ENCODE measurements at places on chromosomes 1 and 21.
A peak's percentile ranks its signal among the peaks of the same experiment; 100 is the strongest.

DNA sequence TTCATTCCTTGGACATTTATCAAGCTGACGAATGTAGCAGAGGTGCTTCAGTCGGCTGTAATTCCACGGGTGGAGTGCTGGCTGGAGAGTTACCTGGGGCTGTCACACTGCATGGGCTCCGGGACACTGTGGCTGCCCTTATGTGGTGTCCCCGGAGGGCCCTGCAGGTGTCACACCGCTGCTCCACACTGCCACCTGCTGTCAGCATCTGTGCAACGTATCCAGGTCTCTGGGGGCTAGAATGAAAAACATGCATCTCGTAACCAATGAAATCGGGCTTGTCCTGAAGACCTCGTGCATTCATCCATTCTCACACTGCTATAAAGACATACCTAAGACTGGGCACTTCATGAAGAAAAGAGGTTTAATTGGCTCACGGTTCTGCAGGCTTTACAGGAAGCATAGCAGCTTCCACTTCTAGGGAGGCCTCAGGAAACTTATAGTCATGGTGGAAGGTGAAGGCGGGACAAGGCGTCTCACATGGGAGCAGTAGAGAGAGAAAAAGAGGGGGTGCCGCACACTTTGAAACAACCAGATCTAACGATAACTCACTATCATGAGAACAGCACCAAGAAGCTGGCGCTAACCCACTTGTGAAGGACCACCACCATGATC, 46.7 kb upstream of the PCBP3 start:
- no peak for DNase-seq

DNA sequence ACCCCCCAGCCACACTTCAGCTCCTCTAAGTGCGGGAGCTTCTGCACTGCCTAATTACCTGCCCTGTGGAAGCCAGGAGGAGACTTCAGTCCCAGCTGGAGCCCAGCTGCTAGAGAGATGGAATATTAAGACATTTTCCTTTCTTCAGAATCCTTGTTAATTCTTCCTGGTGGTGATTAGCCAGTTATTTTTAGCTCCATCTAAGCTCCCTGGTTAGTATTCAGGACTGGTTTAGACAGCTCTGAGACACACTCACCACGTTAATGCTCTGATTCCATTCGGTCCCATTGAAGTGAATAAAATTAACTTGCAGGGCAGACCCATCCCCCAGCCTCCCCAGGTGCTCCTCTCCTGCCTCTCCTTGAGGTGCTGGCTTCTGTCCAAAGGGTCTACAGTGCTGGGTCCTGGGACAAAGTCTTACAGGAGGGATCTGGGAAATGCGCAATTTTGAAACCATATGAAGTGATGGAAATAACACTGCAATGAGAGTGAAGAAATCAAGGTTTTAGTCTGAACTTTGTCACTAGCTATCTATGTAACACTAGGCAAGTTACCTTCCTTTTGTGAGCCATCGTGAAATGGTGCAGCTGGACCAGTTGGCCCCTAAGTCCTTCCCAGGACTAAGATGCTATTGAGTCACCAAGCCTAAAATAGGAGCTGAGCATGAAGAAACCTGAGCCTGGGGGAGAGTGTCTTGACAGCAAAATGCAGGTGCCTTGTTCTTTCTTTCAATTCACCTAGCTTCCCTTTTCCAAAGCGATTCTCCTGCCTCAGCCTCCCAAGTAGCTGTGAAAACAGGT, 117.4 kb upstream of the ATP1A1 start:
- no peak for DNase-seq

- DNase-seq: peak; percentile 29
These were observed 7.3 kb upstream of the CACNA1S start for GRCh38 chr1:201119206-201120197.

DNA sequence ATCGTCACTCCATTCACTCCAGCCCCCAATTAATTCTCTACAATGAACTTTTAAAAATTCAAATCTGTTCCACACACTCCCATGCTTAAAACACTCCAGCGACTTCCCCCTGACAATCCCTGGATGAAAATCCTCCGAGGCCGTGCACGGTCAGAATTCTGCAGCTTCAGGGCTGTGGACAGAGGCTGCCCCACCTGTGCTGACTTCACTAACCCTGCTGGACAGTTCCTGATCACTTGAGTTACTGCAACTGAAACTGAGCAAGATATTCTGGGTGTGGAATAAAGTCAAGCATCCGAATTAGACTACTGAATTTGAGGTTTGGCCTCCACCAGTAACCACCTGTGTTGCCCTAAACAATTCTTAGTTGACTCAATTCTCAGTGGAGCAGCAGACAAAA, 1.0 kb upstream of the JAK1 start:
- DNase-seq: no peak

DNA sequence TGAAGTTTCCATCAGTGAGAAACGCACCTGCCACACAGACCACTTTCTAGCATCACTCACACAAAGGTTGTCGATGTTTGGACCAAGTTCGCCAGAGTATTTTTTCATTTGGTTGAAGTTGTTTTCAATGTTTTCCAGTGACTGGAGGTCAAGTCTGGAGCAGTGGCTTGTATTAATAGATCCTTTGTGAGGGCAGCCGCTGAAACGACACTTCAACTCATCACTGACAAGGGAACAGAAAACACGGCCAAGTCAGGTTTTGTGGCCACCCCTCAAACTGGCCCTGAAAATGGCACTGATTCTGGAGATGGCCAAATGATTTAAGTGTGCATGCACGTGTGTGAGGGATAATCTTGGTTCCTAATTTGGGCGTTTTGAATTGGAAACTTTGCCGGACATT, 675.6 kb downstream of the SMYD3 start:
- no peak for DNase-seq

DNA sequence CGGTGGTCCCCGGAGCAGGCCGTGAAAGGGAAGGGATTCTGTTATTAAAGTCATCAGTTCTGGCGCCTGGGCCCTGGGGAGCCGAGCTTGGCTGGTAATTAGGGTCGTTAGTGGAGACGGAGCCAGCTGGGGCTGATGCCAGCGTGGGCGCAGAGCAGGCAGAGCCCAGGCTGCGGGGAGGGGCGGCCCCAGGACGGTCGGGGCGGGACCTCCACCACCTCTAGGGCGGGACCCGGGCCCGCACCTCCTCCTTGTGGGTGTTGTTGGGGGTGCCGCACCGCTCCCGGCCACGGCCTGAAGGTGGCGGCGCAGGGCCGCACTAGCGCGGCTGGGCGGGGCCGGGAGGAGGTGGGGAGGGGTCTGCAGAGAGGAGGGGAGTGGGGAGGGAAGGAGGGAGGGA, 470.6 kb downstream of the PTPRU start:
- no peak for DNase-seq

DNA sequence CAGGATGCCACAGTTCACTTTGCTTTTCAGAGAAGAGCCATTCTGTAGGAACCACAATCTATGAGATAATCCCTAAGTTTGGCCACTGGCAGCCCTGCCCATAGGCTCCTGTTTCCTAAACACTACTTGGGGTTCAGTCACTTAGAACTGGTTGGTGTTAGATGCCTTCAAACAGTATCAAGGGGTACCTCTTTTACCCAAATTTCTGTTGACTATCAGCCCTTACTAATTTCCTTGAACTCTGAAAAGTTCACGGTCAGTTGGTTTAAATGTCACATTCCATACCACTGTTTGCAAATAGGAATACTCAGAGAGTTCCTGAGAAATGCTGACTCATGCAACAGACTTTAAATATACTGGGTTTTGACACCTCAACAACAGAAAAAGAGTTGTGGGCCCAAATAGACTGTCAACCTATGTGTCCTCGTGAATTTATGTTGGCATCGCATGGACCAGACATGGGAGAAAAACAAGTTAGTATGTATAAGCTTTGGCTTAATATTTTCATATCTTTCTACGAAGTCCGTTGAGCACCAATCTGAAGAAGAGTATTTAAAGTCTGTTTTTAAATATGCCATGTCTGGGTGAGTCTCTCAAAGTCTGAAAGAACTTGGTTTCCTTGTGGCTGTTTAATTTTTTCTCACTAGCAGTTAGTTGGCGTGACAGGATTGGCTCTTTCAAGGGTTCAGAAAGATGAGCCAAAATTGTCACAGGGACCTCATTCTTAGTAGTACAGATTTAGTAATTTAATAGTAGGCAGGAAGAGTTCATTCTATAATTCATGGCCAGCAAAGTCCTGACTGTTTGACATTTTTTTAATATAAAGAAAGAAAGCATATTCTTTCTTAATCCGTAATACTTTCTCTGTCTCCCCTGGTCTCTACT, 56.5 kb upstream of the ZNF326 start:
- no peak for DNase-seq

DNA sequence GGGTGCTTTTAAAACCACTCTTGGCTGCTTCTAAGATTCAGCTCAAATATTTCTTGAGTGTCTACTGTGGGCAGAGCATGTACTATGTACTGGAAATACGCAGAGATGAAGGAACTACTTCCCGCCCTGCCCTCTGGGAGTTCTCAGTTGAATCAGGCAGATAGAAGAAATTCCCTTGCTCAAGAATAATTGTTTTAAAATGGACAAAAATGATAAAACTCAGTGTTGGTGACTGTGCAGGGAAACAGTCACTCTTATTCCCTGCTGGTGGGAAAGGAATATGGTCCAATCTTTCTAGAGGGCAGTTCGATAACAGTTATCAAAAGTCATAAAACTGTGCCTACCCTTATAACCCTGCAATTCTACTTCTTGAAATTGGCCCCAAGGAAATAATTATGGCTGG, 16.9 kb upstream of the GRHL3 start:
- DNase-seq: no peak

DNA sequence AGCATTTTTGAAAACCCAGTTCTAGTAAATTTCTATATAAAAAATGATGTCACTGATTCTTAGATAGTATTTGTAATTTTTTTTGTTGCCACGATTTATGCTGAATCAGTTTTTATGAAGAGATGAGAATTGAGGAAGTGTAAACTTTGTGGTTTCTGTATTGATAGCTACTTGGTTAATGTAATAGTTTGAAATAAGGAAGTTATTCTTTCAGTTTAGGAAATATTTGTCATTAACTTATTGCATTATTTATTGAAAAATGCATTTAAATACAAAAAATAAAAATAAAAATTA, 97.8 kb downstream of the ZFYVE9 start:
- DNase-seq: no peak

DNA sequence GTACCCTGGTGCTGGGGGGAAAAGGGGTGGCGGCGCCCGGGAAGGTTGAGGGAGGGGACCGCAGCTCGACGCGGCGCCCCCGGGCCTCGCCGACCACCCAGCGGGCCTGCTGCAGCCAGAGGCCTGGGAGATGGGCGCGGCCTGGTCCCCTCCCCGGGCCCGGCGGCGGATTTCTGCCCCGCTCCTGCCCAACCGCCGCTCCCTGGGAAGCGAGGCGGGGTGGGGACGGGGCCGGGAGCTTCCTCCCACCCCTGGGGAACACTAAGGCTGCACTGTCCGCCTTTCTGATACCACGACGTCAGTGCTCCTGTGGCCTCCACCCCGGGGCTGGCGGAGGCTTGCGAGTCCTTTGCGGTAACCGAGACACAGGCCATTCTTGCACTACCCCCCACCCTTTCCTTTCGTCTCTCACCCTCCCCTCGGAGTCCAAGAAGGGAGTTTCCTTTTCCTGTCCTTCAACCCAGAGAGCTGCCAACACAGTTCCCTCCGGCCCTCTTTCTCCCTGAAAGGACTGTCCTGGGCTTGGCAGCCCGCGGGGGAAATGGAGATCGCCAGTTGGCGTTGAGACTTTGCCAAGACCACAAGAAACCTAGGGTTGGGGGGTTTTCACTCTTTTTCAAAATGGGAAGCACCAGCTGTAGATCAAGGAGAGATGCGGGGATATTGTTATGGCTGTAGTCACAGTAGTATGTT, 742 bp downstream of the SH3GLB1 start:
- peak; percentile 56 for DNase-seq

DNA sequence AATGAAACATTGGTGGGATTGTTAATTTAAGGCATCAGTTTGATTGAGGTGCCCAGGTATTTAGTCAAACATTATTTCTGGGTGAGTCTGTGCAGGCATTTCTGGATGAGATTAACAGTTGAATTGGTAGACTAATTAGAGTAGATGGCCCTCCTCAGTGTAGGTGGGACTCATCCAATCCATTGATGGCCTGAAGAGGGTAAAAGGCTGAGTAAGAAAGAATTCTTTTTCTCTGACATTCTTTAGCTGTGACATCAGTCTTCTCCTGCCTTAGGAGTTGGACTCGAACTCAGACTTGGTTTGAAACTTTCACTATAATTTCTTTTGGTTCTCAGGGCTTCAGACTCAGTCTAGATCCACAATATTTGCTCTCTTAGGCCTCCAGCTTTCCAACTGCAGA, 59.6 kb upstream of the ADAMTS5 start:
- DNase-seq: no peak

- DNase-seq: peak; percentile 64
These were observed 46.8 kb upstream of the ZC3H11B start for GRCh38 chr1:219659684-219660083.

DNA sequence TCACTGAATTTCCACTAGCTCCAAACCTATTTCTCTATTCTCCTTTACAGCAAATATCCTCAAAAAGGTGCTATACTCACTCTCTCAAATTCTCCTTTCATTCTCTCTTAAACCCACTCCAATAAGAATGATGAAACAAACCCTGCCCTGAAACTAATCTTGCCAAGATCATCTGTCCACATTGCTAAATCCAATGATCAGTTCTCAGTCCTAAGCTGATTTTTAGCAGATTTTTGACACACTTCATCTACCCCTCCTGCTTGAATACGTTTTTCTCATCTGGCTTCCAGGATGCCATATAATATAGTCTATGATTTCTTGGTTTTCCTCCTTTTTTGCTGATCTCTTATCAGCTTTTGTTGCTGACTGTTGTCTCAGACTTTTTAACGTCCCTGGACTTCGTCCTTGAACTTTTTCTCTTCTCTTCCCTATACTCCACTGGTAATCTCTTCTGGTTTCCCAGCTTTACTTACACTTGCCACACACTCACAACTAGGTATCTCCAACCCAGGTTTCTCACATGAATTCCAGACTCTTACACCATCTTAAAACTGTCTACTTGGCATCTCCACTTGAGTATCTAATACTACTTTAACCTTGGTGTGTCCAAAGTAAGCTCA, 35.3 kb downstream of the RERE start:
- no peak for DNase-seq

DNA sequence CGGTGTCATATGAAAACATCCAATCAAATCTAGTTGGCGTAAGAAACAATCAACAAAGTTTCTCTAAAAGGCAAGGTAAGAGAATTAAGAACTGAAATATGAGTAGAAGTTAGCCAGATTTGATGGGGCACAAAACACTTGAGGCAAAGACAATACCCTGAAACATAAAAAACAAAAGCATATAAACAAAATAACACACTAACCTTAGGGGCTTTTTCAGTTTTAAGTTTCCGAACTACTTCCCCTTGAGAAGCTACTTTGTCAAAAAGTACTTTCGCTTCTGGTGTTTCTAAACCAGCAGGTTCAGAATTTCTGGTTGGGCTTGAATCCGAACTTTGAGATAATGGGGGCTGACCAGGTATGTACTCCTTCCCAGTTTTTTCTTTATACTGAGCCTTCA, 57.9 kb downstream of the EPRS1 start:
- DNase-seq: no peak
